Stimulated activated CD4-positive, alpha-beta T cell treated with anti-CD3 and anti-CD28 coated beads, Interleukin-12 subunit alpha, Interleukin-12 subunit beta, amount 100 ng/mL, for 24 hours (primary cell): ENCODE measurements at places on chromosomes 11 and 22.

DNA sequence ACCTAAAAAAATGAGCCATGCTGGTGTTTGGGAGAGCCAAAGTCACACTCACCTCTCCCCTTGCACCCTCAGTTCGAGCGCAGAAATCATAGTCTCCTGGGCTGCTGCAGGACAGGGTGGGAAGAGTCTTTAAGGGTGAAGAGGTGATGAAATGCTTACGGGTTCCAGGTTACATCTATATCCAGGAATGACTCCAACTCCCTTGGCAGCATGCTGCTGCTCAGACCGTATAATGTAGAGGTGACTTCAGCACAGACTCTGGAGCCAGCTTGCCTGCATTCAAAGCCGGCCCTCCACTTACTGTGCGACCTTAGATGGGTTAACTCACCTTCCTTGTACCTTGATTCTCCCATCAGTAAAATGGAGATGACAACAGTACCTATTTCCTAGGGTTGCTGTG, 17.3 kb upstream of the PKNOX2 start:
- no peak for DNase-seq

GRCh38 chr11:24145411-24145810, 351.4 kb upstream of the LUZP2 start:
- DNase-seq: no peak

DNA sequence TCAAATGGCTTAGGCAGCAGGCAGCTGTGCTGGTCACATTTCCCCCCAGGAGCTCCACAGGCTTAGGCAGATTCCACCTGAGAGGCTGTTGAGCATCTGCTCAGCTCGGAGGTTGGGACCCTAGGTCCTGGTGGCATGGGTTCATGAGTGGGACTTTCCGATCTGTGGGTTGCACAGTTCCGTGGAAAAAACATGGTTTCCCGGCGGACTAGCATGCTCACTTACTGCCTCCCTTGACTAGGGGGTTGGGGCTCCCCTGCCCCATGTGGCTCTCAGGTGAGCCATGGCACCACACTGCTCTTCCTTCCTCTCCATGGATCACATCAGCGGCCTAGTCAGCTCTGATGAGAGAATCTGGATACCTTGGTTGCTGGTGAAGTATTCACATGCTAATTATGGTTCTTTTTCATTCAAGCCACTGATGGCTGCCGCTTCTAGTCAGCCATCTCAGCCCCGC, 685.1 kb downstream of the METTL15 start:
- DNase-seq: no peak

GRCh38 chr11:26131406-26131805, 200.5 kb upstream of the ANO3 start:
- DNase-seq: no peak

GRCh38 chr22:20658433-20659222, 115.3 kb upstream of the SERPIND1 start:
- DNase-seq: no peak

DNA sequence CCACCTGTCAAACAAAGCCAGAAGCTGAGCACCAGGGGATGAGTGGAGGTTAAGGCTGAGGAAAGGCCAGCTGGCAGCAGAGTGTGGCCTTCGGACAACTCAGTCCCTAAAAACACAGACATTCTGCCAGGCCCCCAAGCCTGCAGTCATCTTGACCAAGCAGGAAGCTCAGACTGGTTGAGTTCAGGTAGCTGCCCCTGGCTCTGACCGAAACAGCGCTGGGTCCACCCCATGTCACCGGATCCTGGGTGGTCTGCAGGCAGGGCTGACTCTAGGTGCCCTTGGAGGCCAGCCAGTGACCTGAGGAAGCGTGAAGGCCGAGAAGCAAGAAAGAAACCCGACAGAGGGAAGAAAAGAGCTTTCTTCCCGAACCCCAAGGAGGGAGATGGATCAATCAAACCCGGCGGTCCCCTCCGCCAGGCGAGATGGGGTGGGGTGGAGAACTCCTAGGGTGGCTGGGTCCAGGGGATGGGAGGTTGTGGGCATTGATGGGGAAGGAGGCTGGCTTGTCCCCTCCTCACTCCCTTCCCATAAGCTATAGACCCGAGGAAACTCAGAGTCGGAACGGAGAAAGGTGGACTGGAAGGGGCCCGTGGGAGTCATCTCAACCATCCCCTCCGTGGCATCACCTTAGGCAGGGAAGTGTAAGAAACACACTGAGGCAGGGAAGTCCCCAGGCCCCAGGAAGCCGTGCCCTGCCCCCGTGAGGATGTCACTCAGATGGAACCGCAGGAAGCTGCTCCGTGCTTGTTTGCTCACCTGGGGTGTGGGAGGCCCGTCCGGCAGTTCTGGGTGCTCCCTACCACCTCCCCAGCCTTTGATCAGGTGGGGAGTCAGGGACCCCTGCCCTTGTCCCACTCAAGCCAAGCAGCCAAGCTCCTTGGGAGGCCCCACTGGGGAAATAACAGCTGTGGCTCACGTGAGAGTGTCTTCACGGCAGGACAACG, 11.7 kb downstream of the CXCR5 start:
- no peak for DNase-seq

- DNase-seq: no peak
These were observed 30.7 kb downstream of the SHISAL1 start for GRCh38 chr22:44281768-44282637.

DNA sequence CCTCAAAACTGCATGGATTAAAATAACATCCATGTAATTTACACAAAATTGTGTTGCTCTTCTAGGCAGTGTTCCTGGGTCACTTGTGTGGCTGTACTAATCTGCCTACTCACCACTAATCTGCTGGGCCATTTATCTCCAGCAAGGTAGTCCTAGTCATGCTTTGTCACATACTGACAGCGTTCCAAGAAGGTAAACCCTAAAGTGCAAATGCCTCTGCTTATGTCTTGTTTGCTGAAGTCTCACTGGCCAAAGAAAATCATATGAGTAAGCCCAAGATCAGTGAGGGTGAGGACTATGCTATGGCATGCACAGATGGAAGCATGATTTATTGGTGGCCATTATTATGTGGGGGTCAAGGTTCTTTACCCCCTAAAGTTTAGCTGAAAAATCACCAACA, 630.2 kb upstream of the LUZP2 start:
- DNase-seq: no peak

DNA sequence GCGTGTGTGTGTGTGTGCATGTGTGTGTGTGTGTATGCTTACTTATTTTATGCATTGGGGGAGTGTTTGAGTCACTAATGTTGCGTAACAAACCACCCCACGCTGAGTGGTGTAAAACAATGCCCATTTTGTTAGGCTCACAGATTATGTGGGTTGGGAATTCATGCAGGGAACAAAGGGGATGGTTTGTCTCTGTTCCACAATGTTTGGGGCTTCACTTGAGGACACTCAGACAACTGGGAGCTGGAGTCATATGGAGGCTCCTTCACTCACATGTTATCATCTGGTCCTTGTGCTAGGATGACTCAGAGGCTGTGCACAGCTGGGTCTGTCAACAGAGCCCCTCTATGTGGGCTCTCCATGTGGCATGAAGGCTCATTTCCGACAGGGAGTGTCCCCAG, 51.3 kb upstream of the LARGE1 start:
- no peak for DNase-seq

GRCh38 chr11:68524213-68524612, 63.7 kb downstream of the PPP6R3 start:
- no peak for DNase-seq

GRCh38 chr11:80937842-80938241, 1497.0 kb upstream of the TENM4 start:
- no peak for DNase-seq

GRCh38 chr11:108142304-108142703, 20.9 kb downstream of the ACAT1 start:
- no peak for DNase-seq

GRCh38 chr11:69301081-69301454, 7.1 kb downstream of the MYEOV start:
- no peak for DNase-seq

DNA sequence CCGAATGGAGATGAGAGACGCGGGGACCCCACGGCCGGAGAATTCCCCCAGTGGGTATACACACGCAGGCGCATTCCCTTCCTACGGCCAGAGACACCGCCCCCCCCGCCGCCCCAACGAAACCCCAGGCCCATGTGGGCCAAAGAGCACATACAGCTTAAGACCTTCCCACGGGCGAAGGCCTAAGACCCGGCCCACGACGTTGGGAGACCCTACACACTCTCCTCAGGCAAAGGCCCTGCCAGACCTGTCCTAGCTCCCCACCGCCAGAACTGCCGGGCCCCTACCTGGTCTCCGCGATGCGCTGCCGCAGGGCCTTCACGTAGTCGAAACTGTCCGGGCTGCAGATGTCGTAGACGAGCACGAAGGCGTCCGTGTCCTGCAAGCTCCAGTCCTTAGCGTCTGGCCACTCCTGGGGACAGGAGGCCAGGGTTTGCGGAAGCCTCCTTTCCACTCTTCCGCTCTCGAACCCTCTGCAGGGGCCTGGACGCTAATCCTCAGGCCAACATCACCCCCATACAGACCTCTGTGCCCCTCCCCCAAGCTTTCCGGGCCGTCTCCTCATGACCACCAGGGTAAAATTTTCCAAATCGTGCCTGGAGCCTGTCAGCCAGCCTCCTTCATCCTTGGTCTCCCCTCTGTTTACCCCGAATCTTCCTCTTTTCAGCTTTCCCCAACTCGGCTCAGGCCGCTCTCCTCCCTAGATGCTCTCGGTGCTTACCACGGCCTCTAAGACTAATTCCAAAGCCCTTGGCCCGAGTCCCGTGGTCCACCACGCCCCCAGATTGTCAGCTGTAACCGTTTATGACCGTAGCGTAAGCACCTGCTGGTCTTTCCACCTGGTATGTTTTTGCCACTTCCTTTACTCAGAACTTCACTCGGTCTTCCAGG, 1.7 kb downstream of the RASL10A start:
- no peak for DNase-seq

GRCh38 chr22:50261615-50262459, at the start of gene MAPK12:
Gene MAPK12 (minus strand): TSS chr22:50261683. CDS start chr22:50261509, 174 bp downstream.
- DNase-seq: no peak

GRCh38 chr11:59097113-59097708, 9.8 kb upstream of the FAM111B start:
- peak; percentile 40 for DNase-seq

- DNase-seq: no peak
These were observed 125.5 kb downstream of the SIK3 start for GRCh38 chr11:116972691-116973090.

GRCh38 chr22:48838846-48839730, 988.6 kb downstream of the BRD1 start:
- no peak for DNase-seq

DNA sequence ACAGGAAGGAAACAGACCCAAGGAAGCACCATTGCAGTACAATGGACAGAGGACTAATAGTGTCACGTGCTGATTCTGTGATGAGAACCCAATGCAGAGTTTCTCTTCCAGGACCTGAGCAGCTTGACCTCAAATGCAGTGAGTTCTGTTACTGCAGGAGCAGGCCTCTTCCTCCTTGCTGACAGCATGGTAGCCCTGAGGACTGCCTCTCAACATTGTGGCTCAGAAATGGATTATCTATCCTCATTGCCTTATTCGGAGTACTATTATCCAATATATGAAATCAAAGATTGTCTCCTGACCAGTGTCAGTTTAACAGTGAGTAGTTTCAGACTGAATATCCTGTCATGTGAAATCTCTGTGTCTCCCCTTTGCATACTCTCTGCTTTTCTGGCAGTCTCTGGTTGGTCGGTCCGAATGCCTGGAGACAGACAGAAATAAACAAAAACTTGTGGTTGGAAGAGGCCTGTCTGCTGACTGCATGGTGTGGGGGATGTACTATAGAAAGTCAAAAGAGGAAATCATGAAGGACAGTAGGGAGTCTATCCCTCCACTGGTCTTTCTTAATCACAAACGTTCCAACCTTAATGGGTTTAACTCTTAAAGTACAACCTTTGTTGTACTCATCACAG, 6.9 kb upstream of the MS4A14 start:
- no peak for DNase-seq

GRCh38 chr22:37742376-37743171, 45.7 kb downstream of the TRIOBP start:
- no peak for DNase-seq
